Fibroblast of lung (primary cell): ENCODE measurements at places on chromosomes 2 and 18. TPM values are rescaled to one million over a fixed set of nuclear protein-coding genes. Genes with fewer than 3 reads are reported as not detected.

BCL2 gene
- total RNA-seq = 3.6 and 9.0 TPM in 2 replicates

TBR1 gene
- not detected in 2 replicates for total RNA-seq

GLS gene
- 157 and 192 TPM in 2 replicates for total RNA-seq

- no peak for DNase-seq
Measured at GRCh38 chr2:106599540-106599939, 112.4 kb downstream of the CD8B2 start.

DNA sequence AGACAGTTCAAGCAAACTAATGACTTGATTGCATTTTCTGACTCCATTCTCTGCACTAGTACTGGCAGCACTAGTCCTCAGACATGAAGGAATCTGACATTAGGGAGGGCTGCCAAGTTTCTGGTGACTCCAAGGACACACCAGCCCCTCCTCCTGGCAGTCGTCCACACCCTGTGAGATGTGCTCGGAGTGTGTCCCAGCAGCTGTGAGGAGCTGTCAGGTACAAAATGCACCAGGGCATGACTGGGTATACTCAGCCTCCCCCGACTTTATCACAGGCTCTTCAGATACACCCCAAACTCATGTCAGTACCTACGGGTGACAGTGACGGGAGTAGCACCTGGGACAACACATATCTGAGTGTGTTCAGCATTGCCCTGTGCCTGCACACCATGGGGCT is 43.1 kb downstream of the EDAR start:
- no peak for DNase-seq

- DNase-seq = no peak
Measured at GRCh38 chr2:15672961-15673918, 81.6 kb downstream of the DDX1 start.

DNA sequence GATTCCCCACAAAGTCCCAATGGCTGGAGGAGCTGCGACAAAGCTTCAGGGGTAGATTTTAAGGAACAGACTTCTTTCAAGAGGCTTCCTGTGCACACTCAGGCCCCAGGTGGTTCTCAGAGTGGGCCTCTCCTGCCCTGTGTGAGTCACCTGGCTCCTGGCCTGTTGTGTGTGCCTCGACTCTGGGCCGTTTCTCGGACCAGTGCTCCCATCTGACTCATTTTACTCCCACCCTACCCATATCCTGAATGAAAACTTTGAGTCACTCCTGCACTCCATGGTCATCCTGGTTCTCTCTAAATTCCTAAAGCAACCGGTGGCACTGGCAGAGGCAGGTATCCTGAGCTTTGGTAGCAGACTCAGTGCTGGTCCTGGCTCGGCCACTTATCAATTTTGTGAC is 84.1 kb downstream of the CELF4 start:
- peak; percentile 5 for DNase-seq

DNA sequence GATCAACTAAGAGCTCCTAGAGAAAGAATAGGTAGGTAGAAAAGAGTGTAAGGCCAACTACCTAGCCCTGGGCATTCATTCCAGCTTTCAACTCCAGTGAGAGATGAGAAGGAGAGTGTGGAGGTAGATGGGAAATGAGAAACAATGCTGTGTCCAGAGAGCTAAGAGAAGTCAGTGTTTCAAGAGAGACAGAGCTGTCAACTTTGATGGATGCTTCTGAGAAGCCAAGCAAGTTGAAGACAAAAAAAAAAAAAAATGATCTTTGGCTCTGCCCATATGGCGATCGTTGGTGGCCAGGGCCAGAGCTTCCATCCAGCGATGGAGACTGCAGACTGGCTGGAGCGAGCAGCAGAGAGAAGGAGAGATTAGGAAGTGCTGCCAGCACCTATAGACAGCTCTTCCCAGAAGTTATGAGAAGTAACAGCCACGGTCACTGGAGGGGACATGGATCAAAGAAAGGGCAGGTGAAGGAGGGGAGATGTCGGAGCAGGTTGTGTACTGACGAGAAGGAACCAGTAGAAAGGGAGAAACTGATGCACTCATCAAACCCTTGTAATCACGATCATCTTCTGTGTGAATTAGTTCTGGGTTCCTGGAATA is 112.4 kb upstream of the PPP1CB start:
- DNase-seq = no peak

GRCh38 chr18:9975658-9976057 is 61.8 kb downstream of the VAPA start:
- no peak for DNase-seq

DNA sequence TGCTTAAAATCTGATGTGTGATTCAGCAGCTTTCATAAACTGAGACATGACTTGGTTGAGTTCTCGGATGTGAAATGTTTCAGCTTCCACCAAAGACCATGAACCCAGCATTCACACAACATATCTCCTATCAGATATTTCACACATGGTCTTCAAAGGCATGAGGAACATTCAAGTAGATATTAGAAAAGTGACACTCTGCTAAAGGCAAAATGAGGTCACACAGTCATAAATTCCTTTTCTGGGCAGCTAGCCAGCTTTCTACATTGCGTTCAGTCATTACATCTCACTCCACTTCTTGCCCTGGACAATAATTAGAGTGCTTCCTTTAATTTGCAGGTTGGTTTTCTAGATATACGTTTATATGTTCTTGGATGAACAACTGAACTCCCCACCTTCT is 96.7 kb downstream of the GAREM1 start:
- peak; percentile 49 for DNase-seq

DNA sequence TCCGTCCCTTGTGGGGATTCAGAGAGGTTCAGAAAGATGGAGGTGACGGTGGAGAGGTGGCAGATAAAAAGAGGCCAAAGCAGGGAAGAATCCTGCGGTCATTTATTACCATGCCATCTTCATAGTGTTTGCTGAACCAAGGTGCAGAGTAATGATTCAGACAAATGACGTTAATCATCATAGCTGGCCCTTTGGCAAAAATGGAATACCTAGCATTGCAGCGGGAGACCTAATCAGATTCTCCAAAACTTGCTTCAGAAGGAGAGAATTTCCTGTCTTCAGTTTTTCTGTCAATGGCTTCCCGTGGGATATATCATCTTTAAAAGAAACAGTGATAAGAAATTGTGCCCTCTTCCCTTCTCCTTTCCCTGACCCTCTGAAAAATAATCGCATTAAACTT is 175.4 kb downstream of the PTGR3 start:
- DNase-seq = no peak

DNA sequence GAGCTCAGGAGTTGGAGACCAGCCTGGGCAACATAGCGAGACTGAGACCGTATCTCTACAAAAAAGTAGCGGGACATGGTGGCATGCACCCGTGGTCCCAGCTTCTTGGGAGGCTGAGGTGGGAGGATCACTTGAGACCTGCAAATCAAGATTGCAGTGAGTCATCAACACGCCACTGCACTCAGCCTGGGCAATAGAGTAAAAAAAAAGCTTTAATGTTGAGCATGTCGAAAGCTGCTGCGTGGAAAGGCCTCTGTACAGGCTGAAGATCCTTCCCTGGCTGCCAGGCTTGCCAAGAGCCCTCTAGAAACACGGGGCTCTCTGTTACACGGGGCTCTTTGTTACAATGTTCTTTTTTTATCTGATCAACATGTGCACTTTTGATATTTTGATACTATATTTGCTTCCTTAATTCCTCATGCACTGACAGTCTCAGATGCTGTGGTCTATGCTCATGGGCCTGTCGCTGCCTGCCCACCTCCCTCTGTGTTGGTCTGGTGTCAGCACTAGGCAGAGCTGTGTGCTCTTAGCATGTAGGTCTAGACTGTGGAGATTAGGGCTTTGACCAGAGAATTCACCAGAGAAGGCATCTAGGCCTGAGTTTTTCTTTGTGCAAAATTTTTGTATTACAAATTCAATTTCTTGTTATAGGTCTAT is 18.7 kb downstream of the CLK1 start:
- DNase-seq = no peak

- peak; percentile 28 for DNase-seq
Measured at GRCh38 chr2:38045811-38046210, 30.1 kb downstream of the CYP1B1 start.

DNA sequence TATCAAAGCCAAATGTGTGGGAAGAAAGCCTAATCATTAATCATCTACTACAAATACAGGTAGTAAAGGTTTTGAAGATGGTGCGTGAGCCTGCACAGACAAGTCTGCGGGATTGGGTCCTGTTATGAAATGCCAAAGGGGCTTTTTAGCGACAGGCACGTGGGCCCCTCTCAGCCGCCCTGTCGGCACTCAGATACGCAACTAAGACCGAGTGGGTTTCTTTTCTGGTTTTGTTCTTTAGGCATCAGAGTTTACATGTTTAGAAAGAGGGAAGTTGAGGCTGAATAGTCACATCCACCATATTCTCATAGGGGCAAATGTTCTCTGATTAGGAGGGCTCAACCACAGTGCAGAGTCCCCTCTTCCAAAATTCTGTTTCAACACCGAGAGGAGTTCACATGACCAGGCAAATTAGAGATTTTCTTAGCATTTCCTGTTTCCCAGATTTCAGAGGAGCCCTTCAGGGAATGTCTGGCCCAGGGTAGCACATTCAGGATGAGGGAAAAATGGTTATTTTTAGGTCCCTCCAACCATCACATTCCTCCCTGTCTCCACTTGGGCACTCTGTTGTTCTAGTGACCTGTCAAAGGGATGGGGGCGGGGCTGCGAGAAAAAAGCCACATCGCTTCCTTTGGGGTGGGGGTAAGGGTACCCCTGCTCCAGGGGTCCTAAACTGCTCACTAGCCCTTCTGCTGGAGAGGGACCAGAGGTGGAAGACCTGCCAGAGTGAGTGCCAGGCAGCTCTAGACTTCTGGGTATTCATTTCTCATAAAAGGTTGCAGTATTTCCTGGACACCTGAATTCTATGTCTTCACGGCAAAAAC is 159.2 kb downstream of the BCL2 start:
- no peak for DNase-seq

- DNase-seq = peak; percentile 43
Measured at GRCh38 chr2:238235331-238235732, 4.5 kb downstream of the HES6 start.
